ENCODE measurements at places on chromosomes 1 and 21.

DNA sequence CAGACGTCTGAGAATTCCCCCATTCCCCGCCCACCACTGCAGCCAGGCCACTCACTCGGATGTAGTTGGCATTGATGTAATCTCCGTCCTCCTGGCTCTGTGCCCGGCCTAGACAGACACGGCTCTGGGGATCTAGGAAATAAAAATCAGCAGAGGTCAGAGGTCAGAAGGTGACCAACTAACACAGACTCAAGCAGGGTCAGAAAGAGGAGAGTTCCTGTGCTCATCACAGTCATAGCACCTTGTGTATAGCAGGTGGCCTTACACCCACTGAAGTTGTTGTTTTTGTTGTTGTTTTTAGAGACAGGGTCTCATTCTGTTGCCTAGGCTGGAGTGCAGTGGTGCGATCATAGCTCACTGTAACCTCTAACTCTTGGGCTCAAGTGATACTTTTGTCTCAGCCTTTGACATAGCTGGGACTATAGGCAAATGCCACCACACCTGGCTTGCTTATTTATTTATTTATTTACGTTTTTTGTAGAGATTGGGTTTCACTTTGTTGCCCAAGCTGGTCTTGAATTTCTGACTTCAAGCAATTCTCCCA lies 4.9 kb downstream of the PTPN7 start:
- DNase-seq, result no peak

DNA sequence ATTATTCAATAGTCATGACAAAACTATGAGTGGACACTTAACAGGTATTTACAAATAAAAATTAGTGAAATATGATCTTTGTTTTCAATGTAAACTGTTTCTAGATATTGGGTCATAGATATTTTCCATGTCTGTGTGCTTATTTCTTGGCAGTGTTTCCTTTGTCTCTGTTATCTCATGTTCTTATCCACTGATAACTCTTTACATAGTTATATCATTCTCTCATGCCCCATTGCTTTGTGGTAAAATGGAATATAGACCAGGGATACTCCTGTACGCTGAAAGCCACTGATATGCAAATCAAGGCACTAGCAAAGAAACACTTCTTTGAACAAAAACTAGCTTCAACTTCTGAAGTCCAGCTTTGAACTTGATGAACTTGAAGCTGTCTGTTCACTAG lies 113.1 kb downstream of the ITSN1 start:
- no peak for DNase-seq

GRCh38 chr1:62778208-62778607 lies 5.7 kb upstream of the ATG4C start:
- DNase-seq, result no peak

GRCh38 chr1:246160374-246160773 lies 346.7 kb downstream of the SMYD3 start:
- no peak for DNase-seq

GRCh38 chr1:231774719-231775335 lies 148.2 kb downstream of the DISC1 start:
- no peak for DNase-seq

DNA sequence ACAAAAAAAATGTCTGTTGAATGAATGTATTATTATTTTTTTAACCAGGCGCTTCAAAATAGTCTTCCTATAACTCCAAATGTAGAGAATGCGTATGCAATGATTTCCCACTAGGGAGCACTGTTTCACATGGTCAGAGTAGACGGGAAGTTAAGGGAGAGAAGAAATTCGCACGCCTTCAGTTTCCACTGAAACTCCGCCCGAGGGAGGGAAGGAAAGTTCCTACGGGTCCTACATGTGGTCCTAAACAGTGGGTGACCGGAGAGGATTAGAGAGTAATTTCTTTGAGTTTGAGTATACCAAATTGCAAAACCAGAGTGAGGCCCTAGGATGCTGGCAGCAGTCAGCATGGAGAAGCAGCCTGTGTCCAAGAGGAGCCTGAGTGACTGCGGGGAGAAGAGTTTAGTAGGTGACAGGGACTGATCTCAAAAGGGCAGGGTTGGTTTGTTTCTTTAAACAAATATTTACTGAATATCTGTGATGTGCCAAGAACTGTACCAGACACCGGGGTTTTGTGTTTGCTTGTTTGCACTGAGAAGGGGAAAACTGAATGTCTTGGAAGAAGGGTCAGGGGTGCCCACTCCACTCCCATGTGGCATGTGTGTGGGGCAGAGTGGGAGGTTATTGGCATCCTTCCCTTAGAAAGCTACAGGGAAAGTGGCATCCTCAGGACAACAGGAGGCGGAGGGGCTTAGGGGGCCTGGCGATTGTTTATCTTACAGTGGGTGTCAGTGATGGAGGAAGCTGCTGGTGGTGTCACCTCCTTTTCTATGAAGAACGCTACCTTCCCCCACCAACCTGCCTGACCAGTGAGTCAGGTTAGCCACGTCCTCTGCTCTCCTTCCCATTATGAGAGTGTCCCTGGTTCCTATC lies 22.8 kb downstream of the RNU5D-1 start:
- no peak for DNase-seq

DNA sequence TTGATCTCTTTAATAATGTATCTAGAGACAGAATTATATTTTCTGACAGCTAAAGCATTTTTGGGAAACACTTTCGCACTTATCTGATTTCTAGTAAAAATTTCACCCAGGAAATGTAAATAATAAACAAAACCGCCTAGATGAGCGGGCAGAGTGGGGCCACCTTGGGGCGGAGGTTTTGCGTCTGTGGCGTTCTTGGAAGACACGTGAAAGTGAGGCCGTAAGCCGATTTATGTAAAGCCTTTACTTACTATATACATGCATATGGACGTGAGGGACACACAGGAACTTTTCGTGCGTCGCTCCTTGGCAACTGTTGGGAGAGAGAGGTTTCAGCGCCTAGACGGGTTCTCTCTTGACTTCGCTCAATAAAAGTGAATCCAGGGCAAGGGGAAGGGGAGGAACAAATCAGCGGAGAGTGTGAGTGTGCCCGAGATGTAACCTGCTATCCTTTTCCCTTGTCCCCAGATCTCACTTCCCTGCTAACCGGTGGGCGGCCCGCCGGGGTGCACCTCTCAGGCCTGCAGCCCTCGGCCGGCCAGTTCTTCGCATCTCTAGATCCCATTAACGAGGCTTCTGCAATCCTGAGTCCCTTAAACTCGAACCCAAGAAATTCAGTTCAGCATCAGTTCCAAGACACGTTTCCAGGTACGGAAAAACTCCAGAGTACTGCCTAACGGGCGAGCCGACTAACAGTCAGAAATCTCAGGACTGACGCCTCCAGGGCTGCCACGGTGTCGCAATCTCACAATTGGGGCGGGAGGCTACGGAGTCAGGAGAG lies 1.7 kb downstream of the HLX start:
- no peak for DNase-seq

DNA sequence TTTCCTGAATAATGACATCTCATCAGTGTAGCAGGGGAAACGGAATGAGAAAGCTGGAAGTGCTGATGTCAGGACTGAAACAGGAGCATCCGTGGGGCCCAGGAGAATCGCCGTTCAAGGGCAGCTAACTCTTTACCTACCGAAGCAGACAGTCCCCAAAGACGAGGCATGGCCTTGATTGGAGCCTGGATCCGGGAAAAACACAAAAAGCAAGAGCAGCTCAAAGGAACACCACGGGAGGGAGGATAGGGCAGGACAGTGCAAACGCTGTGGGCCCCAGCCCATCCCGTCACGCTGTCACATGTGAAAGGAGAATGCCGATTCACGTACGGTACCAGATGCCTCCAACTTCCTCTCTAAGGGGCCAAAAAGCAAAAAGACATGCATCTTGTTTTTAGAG lies 34.9 kb downstream of the WNT9A start:
- no peak for DNase-seq

DNA sequence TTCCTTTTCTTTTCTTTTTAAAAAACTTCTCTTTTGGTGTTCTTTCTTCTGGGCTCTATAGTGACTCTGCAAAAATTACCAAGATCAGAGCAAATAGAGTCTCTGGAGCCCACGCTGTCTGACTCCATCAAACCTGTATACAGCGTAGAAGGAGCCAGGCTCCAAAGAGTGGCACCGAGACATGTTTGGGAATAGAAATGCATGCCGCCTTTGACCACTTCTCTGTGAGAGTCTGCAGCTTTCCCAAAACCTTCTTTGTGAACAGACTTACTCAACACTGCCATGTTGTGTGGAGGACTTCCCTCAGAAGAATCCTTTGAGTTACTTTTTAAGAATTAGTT lies 55.3 kb downstream of the GORAB start:
- DNase-seq, result no peak

GRCh38 chr1:201167041-201167991 lies 13.0 kb upstream of the TMEM9 start:
- no peak for DNase-seq

DNA sequence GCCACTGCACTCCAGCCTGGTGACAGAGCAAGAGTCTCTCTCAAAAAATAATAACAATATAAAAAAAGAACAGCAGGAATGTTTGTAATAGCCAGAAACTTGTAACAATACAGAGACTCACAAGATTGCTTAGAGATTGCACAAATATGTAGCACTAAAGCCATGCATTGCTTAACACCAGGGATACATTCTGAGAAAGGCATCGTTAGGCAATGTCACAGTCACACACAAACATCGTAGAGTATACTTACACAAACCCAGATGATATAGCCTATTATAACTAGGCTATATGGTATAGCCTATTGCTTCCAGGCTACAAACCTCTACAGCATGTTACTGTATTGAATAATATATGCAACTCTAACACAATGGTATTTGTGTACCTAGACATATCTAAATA lies 45.3 kb downstream of the GPATCH2 start:
- DNase-seq, result no peak

DNA sequence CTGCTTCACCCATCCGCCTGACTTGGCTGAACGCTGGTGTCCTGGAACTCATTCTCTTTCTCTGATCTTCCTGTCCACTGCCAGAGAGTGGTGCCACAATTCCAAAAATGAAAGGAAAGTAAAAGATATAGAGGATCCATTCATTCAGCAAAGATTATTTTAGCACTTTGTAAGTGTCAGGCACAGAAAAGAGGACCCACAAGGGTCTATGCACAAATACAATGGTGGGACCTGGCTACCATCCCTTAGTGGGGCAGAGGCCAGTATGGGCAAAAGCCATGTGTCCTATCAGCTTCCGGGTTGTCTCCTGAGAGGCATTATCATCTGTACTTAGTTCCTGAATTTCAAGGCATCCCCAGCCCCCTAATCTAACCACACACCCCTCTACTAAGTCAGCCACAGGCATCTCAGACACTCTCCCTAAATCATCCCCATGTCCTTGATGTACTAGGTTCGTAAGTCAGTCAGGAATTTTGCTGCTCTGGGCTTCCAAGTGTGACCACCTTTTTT lies 19.0 kb downstream of the SSR2 start:
- DNase-seq, result no peak

GRCh38 chr1:9284061-9284460 lies 8.6 kb upstream of the SPSB1 start:
- no peak for DNase-seq

DNA sequence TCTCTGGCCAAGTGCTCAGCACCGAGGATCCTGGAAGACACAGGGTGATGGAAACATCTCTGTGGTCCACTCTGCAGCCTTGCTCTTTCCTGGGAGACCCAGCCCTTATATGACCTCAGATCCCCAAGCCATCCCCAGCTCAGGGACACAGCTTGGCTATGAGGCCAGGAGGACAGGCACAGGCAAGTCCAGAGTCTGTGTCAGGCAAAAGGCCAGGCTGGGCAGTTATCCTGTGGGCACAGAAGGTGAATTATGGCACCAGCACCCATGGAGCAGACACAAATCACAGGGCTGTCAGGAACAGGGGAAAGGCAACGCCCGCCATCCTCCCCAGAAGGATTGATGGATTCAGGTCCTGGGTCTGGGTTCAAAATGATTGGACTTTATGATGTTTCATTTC lies 52.1 kb upstream of the SCMH1 start:
- no peak for DNase-seq

DNA sequence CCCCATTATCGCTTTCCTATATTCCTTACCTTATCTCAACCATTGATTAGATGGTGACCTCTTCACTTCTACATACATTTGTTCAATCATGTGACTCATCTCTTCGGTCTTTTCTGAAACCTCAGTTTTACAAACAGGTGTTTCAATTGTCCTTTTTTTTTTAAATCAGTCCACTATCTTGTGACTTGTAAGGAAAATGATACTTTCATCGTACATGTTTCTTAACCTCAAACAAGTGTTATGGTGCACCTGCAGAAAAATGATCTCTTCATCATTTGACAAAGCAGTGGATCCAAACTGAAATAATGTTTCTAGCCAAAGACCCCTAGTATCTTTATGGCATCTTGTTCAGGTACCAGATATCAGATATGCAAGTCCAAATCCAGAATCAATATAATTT lies 1157.2 kb downstream of the MRPL39 start:
- no peak for DNase-seq

- DNase-seq, result no peak
Measured at GRCh38 chr1:188715566-188715965, 1762.1 kb downstream of the BRINP3 start.

GRCh38 chr1:215793180-215793579 lies 226.1 kb downstream of the KCTD3 start:
- peak; percentile 56 for DNase-seq

DNA sequence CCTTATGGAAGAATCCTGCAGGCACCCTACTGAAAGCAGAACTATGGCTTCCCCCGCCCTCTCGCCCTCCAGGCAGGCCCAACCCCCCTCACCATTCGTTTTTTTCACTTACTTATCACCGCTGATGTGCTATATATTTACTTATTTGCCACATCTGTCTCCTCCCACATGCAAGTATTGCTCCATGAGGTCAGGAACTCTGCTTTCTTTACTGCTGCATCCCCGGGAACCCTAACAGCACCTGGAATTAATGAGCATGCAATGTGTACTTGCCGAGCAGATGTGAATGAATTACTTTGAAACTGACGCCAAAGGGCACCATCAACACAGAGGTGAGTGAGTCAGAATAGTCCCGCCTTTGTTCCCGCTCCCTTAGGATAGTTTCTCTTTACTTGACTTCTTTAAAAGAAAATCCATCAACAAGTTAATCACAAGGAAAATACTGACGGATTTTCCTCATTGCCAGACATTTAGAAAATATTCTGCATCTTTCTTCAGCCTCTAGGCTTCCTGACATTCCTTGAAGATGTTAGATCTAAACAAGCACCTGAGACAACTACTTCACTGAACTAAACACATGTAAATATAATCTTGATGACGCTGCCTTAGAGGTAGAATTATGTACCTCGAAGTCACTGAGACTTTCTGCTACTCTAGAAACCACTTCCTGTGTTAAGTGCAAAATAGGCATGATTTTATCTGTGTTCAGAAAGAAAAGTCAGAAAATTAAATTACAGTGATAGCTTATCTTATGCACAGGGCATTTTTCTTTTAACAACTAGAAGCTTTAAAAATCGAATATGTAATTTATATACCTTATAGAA lies 17.5 kb upstream of the RAB4A start:
- DNase-seq, result peak; percentile 10

GRCh38 chr1:61183471-61184039 lies 101.2 kb downstream of the NFIA start:
- DNase-seq, result no peak

Measured in NCI-H1694 (cell line).